Airway epithelial cell (primary cell): ENCODE measurements at places on chromosomes 11 and 22. TPM values are rescaled to one million over a fixed set of nuclear protein-coding genes. Genes with fewer than 3 reads are reported as not detected.

The MS4A4A gene
- total RNA-seq, result not detected in 2 replicates

The C11orf86 gene
- not detected in 2 replicates for total RNA-seq

The ARFIP2 gene
- total RNA-seq, result 55.6 and 60.4 TPM in 2 replicates

The KCNQ1 gene
- 0.79 and 1.6 TPM in 2 replicates for total RNA-seq

The TMEM126A gene
- 19.5 and 25.2 TPM in 2 replicates for total RNA-seq

The LMO2 gene
- total RNA-seq, result 1.4 and 2.4 TPM in 2 replicates

The LRRC74B gene
- not detected in 2 replicates for total RNA-seq

The OR51D1 gene
- total RNA-seq, result not detected in 2 replicates

The CRYBB2 gene
- not detected in 2 replicates for total RNA-seq

The ISX gene
- not detected in 2 replicates for total RNA-seq

The IL10RA gene
- not detected in 2 replicates for total RNA-seq

The MAPK8IP2 gene
- total RNA-seq, result 0.35 and 0.65 TPM in 2 replicates

The TUBA8 gene
- total RNA-seq, result 1.0 TPM in 1 of 2 replicates, not detected in the other

The TRIM49 gene
- total RNA-seq, result not detected in 2 replicates

The FGF4 gene
- not detected in 2 replicates for total RNA-seq

The OR52E8 gene
- not detected in 2 replicates for total RNA-seq

The BTG4 gene
- total RNA-seq, result not detected in 2 replicates

The IGLL1 gene
- not detected in 2 replicates for total RNA-seq

The OR10A4 gene
- total RNA-seq, result not detected in 2 replicates

The MPZL3 gene
- total RNA-seq, result 16.5 and 20.0 TPM in 2 replicates

The CDC42EP2 gene
- 6.1 and 9.5 TPM in 2 replicates for total RNA-seq

The PNPLA5 gene
- not detected in 2 replicates for total RNA-seq

The TPBGL gene
- not detected in 2 replicates for total RNA-seq

The PATE2 gene
- total RNA-seq, result not detected in 2 replicates

The MUC6 gene
- total RNA-seq, result not detected in 2 replicates

The KBTBD3 gene
- 3.6 and 4.1 TPM in 2 replicates for total RNA-seq

The OTOG gene
- total RNA-seq, result not detected in 2 replicates

The JAM3 gene
- total RNA-seq, result 2.7 and 7.4 TPM in 2 replicates

The KCNK4 gene
- total RNA-seq, result not detected in 2 replicates
